ENCODE measurements at places on chromosomes 11 and 22.

DNA sequence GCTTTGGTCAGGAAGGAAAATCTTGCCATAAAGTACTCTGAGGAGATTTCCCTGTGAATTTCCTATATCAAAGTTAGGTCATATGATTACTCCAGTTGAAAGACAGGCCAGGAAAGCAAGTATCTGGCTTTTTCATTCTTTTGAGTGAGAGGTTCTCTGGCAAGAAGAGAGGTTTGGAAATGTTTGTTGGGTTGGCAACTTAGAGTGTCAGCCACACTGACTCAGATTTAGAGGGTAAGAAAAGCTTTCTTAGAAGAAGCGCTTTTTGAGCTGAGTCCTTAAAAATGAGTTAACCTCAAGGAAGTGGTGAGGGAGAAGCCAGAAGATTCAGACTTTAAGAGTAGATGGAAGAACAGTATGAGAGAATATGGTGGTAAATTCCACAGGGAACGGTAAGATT, 86.1 kb upstream of the BDNF start:
- no peak overlapping the region for H3K27ac ChIP-seq
- no peaks in the 10 kb centered on the region for H3K27me3 ChIP-seq
- no peaks in the 10 kb centered on the region for H3K4me1 ChIP-seq
- H3K4me3 ChIP-seq, result no peak overlapping the region
- H3K36me3 ChIP-seq, result no peaks in the 10 kb centered on the region

- peak; percentile 30 for DNase-seq
- no peak overlapping the region for H3K4me3 ChIP-seq
- H3K36me3 ChIP-seq, result no peaks in the 10 kb centered on the region
- no peaks in the 10 kb centered on the region for H3K4me1 ChIP-seq
- no peaks in the 10 kb centered on the region for H3K27me3 ChIP-seq
Observed at GRCh38 chr11:29962243-29962642, 54.6 kb downstream of the KCNA4 start.

DNA sequence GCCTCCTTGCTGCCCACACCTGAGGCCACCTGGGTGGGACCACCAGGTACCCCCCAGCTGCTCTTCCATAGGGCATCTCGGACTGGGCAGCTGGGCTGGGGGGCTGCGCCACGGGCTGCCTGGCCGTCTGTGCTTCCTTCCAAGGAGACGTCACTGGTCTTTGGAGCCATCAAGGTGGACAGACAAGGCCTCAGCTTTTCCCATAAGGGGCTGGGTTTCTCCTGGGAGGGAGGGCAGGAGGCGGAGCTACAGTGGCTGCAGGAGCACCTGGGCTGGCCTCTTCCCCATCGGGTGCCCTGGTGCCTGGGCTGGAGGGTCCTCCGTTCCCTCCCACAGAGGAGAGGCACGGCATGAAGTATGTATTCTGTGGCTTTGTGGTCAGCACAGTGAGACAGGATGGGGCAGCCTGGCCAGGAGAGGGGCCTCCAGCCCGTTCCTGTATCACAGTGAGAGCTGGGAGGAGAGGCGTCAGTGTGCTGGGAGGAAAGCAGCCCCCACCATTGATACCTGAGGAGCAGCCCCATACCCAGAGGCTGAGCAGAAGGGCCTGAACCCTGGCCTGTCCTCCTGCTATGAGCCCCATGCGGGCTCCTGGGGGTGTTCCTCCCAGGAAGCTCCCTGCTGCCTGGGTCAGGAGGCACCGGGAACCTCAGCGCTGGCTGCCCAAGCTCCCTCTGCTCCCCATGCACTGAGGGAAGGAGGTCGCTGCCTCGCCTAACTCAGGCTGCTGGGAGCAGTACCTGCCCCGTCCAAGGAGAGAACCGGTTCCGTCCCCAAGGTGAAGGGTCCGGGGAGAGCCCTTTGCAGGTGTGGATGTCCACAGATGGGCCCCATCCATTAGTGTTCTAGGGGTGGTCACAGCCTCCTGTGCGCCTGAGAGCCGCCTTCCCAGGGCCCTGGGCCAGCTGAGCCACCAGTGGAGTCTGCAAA, 1075.0 kb downstream of the BRD1 start:
- H3K27ac ChIP-seq, result no peak overlapping the region
- DNase-seq, result no peak
- H3K4me3 ChIP-seq, result no peak overlapping the region

- peaks cover 5% of the 10 kb centered on the region for H3K4me1 ChIP-seq
- H3K27me3 ChIP-seq, result peaks cover 9% of the 10 kb centered on the region
- H3K27ac ChIP-seq, result no peak overlapping the region
- H3K4me3 ChIP-seq, result no peak overlapping the region
Observed at GRCh38 chr22:23261900-23262450, 81.7 kb downstream of the BCR start.

GRCh38 chr11:130847517-130847916, 68.8 kb downstream of the SNX19 start:
- DNase-seq, result no peak
- H3K4me3 ChIP-seq, result no peak overlapping the region

- no peaks in the 10 kb centered on the region for H3K36me3 ChIP-seq
- DNase-seq, result no peak
- no peaks in the 10 kb centered on the region for H3K4me1 ChIP-seq
Observed at GRCh38 chr11:63459586-63459985, 31.4 kb downstream of the PLAAT5 start.

GRCh38 chr11:117986981-117987574, 884 bp downstream of the IL10RA start:
- peaks cover 14% of the 10 kb centered on the region for H3K27me3 ChIP-seq
- H3K4me3 ChIP-seq, result peak overlapping the region; percentile 78
- no peak overlapping the region for H3K27ac ChIP-seq
- no peak for DNase-seq

DNA sequence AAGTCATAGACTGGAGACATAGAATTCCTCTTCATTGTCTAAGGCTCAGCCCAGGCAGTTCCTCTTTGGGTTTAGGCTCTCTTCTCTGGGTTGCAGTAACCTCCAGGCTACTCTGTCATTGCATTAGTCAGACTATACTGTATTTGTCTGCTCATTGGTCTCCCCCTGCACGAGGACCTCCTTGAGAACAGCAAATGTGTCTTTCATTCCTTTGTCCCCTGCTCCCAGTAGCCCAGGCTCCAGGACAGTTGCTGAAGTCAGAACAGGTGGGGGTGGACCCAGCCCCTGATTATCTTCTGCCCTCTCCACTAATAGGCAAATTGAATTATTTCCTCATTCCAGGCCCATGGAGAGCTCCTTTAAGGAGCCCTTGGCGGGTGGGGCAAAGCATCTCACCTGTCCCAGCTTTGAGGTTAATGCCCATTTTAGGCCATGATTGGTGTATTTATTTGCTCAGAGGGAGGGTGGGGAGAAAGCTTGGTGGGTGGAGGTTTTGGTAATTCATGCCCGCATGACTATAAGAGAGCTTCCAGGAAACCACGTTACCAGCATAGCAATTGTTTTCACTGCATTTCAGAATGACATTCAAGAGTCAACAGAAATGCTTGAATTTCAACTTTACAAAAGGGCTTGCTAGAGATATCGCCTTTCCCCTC, 40.9 kb downstream of the NAV2 start:
- no peak for DNase-seq
- no peak overlapping the region for H3K4me3 ChIP-seq
- no peak overlapping the region for H3K27ac ChIP-seq
- H3K27me3 ChIP-seq, result peaks cover 3% of the 10 kb centered on the region
- H3K4me1 ChIP-seq, result peaks cover 2% of the 10 kb centered on the region

DNA sequence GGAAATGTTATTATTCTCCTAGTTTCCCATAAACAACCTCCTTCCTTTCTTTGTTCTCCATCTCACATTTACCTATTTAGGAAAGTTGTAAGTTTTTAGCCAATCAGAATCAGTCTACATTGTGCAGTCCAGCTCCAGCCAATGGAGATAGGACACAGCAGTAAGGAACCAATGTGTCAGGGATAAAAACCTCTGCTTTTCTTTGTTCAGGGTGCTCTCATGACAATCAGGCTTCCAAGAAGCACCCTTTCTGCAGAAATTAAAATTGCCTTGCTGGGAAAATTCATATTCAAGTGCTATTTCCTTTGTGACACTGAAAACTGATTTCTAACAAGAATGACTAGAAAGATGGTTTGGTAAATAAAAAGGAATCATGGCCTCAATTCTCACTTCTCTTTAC, 14.6 kb downstream of the SCGB2A1 start:
- H3K4me1 ChIP-seq, result no peaks in the 10 kb centered on the region
- peak overlapping the region; percentile 45 for H3K27ac ChIP-seq
- H3K4me3 ChIP-seq, result no peak overlapping the region
- H3K27me3 ChIP-seq, result no peaks in the 10 kb centered on the region
- no peak for DNase-seq

- H3K4me3 ChIP-seq, result no peak overlapping the region
- H3K27ac ChIP-seq, result no peak overlapping the region
- H3K36me3 ChIP-seq, result no peaks in the 10 kb centered on the region
- peaks cover 12% of the 10 kb centered on the region for H3K4me1 ChIP-seq
Observed at GRCh38 chr11:92211576-92212167, 12.9 kb upstream of the FAT3 start.

Measured in endothelial cell (in vitro differentiated cells).